ENCODE measurements at places on chromosomes 4 and X. TPM values are rescaled to one million over a fixed set of nuclear protein-coding genes. Genes with fewer than 3 reads are reported as not detected.

Gene OCRL
- total RNA-seq, result 18.9 TPM

Gene HS6ST2
- 0.17 TPM for total RNA-seq

Gene CDKN2AIP
- 10.3 TPM for total RNA-seq

Gene MAGEE2
- total RNA-seq, result not detected

Gene BTK
- total RNA-seq, result 0.18 TPM

Gene RTL9
- total RNA-seq, result 0.13 TPM

Gene F8A3
- 0.53 TPM for total RNA-seq

Gene PRDM8
- total RNA-seq, result 0.21 TPM

Gene NXF2B
- total RNA-seq, result not detected

Gene ALPK1
- 2.2 TPM for total RNA-seq

Gene TRPC5OS
- total RNA-seq, result not detected

Gene GYPE
- total RNA-seq, result not detected

Gene MGARP
- 0.95 TPM for total RNA-seq

Gene PAGE5
- total RNA-seq, result not detected

Gene EFNB1
- 8.7 TPM for total RNA-seq
